ENCODE measurements at places on chromosomes 4 and X.

- DNase-seq, result no peak
These were observed 80.8 kb downstream of the APBB2 start for GRCh38 chr4:41133454-41134018.

DNA sequence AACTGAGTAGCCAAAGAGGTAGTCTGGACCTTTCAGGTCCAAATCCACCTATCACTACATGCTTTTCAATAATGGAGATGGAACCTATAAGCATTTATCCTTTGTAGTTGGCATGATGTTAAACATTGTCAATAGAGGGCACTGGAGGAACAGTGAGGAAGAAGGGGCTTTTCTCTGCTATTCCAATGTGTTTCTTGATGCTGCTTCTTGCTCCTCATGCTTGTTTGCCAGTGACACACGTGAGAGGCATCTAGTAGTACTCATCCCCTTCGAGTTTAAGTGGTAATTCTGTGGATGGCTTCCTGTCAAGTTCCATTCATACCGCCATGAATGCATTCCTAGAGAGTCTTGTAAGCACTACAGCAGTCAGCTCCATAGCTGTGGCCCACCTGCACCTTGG, 84.0 kb downstream of the NAA11 start:
- DNase-seq, result no peak

- DNase-seq, result no peak
These were observed 421.9 kb downstream of the ANKRD50 start for GRCh38 chr4:124290678-124291077.

DNA sequence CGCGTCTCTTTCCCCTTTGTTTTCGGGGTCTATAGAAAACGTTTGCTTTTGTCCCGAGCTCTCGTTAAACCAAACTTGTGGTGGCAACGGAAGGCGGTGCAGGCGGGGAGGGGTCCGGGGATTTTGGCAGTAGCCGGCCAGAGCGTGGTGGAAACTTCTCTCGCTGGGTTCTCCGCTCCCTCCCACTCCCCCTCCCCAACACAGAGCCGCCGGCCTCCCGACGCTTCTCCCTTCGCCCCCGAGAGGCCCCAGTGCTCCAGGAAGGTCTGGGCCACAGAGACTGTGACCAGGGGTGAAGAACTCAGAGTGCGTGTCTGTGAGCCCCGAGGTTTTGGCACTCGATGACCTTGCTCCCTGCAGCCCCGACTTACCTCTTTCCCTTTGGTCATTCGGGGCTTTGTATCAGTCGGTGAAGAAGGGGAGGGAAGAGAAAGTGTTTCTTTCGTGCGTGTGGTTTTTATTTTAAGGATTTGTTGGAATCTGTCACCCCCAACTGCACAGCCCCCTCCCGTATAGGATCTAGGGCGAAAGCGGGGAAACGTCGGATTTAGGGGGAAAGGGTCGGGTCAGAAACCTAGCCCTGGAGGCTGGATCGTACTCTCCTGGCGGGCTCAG, 9.0 kb upstream of the BCOR start:
- DNase-seq, result no peak

DNA sequence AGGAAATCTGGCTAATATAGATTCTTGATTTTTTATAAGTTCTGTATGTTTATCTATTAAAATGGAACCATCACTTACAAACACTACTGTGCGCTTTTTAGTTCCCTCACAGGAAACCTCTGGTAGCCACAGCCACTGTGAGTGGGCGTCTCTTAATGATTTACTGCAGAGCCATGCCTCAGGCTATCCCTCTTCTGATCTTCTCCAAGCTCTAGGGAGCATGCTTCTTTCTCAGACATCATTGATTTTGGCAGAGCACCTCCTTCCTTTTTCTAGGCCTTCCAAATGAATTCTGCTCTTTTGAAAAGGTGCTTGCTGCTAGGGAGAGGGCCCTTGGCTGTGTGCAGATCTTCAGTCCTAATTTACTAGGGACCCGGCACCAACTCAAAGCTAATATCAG, 61.1 kb upstream of the STS start:
- no peak for DNase-seq

- DNase-seq, result no peak
These were observed 35.8 kb upstream of the GAB1 start for GRCh38 chr4:143300860-143301259.

- DNase-seq, result no peak
These were observed 1.2 kb downstream of the TFE3 start for GRCh38 chrX:49041744-49042580.

DNA sequence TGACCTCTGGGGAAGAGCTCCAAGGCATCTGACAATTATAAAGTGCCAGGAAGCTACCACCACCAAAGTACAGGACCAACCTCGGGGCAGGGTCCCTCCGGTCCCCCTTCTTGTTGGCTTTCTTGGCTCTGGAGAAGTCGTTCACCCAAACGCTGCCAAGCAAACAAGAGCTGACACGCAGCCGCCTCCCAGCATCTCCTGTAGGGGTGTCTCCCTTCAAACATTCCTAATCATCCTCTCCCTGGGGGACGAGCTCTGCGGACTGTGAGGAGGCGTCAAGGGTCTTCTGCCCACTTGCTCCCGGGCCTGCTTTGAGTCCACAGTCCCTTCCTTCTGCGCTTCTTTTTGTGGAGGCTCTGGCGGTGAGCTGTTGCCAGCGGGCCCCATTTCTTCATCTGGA, 158.9 kb upstream of the MAB21L2 start:
- DNase-seq, result no peak

All from stimulated activated CD4-positive, alpha-beta T cell treated with anti-CD3 and anti-CD28 coated beads, TNF-alpha, amount 100 ng/mL, for 24 hours (primary cell).